ENCODE measurements at places on chromosomes 1 and 21. TPM values are rescaled to one million over a fixed set of nuclear protein-coding genes. Genes with fewer than 3 reads are reported as not detected.

Gene TSPEAR
- total RNA-seq, result not detected

DNA sequence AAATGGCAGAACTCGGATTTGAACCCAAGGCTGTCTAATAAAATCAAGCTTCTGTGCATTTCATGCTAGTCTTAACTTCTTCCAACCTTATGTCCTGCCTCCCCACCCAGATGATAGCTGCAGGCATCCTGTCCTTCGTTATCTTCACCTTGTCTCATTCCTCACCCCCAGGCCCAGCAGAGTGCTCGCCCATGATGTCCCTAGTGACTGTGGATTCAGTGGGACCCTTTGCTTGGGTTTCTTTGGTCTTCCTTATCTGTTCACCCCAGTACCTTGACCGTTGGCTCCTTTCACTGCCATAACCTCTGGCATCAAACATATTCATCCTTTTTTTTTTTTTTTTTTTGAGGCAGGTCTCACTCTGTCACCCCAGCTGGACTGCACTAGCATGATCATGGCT is 5.6 kb upstream of the BSDC1 start:
- peaks cover 11% of the 10 kb centered on the region for H3K4me1 ChIP-seq
- H3K36me3 ChIP-seq, result peaks cover 1% of the 10 kb centered on the region
- no peak for DNase-seq
- H3K4me3 ChIP-seq, result no peak overlapping the region

Gene TP73
- 1.3 TPM for total RNA-seq

Gene DCST1
- not detected for total RNA-seq

DNA sequence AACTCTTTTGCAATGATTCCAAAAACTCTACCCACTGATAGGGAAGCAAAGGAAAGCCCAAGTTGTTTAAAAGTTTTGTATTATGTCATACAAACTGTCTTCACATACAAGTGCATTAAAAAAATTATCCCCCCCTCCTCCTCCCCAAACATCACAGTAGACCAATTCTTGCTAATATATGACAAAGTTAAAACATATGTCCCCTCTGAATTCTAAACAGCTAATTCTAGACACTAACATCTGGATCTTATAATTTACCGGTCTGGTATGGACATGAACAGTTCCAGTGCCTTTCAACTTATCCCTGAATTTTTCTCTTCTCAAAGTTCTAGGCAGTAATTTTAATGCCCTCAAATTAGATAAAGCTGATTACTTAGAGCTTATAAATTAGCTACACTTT is 13.4 kb downstream of the RIT1 start:
- H3K4me1 ChIP-seq, result peaks cover 20% of the 10 kb centered on the region
- no peak for DNase-seq
- H3K27ac ChIP-seq, result no peak overlapping the region
- no peak overlapping the region for H3K4me3 ChIP-seq

Gene PPP1R15B
- total RNA-seq, result 94.2 TPM

DNA sequence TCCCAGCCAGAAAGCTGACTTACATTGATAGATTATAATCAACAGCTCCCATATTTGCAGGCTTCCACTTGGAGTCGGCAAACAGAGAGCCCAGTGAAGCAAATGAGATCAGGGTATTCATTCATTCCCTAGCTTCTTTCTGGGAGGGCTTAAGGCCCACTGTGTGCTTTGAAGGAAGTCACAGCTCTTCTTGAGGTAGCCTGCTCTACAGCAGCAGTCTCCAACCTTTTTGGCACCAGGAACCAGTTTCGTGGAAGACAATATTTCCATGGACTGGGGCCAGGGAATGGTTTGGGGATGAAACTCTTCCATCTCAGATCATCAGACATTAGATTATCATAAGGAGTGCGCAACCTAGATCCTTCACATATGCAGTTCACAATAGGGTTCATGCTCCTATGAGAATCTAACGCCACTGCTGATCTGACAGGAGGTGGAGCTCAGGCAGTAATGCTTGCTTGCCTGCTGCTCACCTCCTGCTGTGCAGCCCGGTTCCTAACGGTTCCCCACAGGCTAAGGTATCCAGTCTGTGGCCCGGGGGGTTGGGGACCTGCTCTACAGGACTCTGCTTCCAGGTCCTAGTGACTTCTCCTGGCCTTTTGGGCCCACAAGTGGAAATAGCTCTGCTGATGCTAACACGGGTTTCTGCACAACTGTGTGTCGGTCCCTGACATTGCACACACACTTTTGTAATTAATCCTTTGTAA is 13.7 kb upstream of the ADAM30 start:
- no peak for DNase-seq
- peaks cover 6% of the 10 kb centered on the region for H3K27me3 ChIP-seq
- no peak overlapping the region for H3K4me3 ChIP-seq
- no peaks in the 10 kb centered on the region for H3K4me1 ChIP-seq

Gene MAP3K21
- total RNA-seq, result 2.7 TPM

- no peak overlapping the region for H3K27ac ChIP-seq
- no peak overlapping the region for H3K4me3 ChIP-seq
- H3K36me3 ChIP-seq, result no peaks in the 10 kb centered on the region
- DNase-seq, result no peak
Measured at GRCh38 chr1:207430602-207431001, 23.5 kb upstream of the CR2 start.

GRCh38 chr1:109201123-109201703 is 12.5 kb upstream of the SARS1 start:
- DNase-seq, result peak; percentile 79
- H3K36me3 ChIP-seq, result no peaks in the 10 kb centered on the region
- H3K27me3 ChIP-seq, result no peaks in the 10 kb centered on the region
- no peak overlapping the region for H3K4me3 ChIP-seq
- H3K27ac ChIP-seq, result peak overlapping the region; percentile 14

- no peak overlapping the region for H3K4me3 ChIP-seq
- no peaks in the 10 kb centered on the region for H3K4me1 ChIP-seq
- H3K27ac ChIP-seq, result no peak overlapping the region
Measured at GRCh38 chr1:115475252-115475651, 137.2 kb upstream of the NGF start.

DNA sequence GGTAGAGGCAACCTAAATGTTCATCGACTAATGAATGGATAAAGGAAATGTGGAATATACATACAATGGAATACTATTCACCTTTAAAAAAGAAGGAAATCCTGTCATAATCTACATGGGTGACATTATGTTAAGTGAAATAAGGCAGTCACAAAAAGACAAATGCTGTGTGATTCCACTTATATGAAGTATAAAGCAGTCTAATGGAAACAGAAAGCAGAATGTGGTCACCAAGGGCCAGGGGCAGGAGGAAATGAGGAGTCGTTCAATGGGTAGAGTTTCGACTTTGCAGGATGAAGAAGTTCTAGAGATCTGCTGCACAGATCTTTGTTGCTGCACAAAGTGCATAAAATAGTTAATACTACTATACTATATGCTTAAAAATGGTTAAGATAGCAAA is 7.8 kb downstream of the DIPK1A start:
- H3K27me3 ChIP-seq, result no peaks in the 10 kb centered on the region
- no peaks in the 10 kb centered on the region for H3K36me3 ChIP-seq
- H3K4me1 ChIP-seq, result peaks cover 41% of the 10 kb centered on the region
- DNase-seq, result peak; percentile 35
- peak overlapping the region; percentile 33 for H3K4me3 ChIP-seq

- peak overlapping the region; percentile 79 for H3K4me3 ChIP-seq
- peak overlapping the region; percentile 97 for H3K27ac ChIP-seq
- no peaks in the 10 kb centered on the region for H3K27me3 ChIP-seq
Measured at GRCh38 chr1:32266921-32267591, 16.0 kb downstream of the LCK start.

- peak overlapping the region; percentile 91 for H3K27ac ChIP-seq
- peaks cover 18% of the 10 kb centered on the region for H3K36me3 ChIP-seq
- H3K4me3 ChIP-seq, result peak overlapping the region; percentile 82
- peaks cover 56% of the 10 kb centered on the region for H3K4me1 ChIP-seq
- DNase-seq, result peak; percentile 80
- no peaks in the 10 kb centered on the region for H3K27me3 ChIP-seq
Measured at GRCh38 chr21:37072274-37072987, 440 bp downstream of the PIGP start.

Gene MATN1
- 1.2 TPM for total RNA-seq

Gene FCAMR
- total RNA-seq, result not detected

DNA sequence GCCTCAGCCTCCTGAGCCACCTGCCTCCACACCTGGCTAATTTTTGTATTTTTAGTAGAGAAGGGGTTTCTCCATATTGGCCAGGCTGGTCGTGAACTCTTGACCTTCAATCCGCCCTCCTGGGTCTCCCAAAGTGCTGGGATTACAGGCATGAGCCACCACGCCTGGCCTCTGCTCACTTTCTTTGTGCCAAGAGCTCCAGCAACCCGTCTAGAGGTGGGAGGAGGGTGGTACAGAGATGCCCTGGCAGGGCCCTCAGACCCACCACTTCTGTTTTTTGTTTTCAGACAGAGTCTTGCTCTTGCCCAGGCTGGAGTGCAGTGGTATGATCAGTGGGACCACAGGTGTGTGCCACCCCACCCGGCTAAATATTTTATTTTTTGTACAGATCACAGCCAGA is 6.9 kb upstream of the SYNC start:
- no peak overlapping the region for H3K4me3 ChIP-seq
- no peak for DNase-seq
- H3K4me1 ChIP-seq, result peaks cover 7% of the 10 kb centered on the region
- peaks cover 13% of the 10 kb centered on the region for H3K27me3 ChIP-seq
- no peaks in the 10 kb centered on the region for H3K36me3 ChIP-seq
- no peak overlapping the region for H3K27ac ChIP-seq

Gene TCHHL1
- total RNA-seq, result not detected

DNA sequence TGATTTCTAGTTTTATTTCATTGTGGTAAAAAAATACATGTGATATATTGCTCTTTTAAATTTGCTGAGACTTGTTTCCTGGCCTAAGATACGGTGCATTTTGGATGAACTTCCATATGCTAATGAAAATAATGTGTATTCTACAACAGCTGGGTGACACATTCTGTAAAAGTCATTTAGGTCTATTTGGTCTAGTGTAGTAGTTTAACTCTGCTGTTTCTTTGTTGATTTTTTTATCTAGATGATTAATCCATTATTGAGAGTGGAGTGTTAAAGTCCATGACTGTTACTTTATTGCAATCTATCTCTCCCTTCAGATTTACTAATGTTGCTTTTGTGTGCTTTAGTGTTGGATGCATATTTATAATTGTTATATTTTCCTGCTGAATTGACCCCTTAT is 161.4 kb downstream of the VAV3 start:
- peaks cover 35% of the 10 kb centered on the region for H3K4me1 ChIP-seq
- no peak for DNase-seq
- H3K4me3 ChIP-seq, result no peak overlapping the region
- peak overlapping the region; percentile 40 for H3K27ac ChIP-seq
- H3K27me3 ChIP-seq, result no peaks in the 10 kb centered on the region

DNA sequence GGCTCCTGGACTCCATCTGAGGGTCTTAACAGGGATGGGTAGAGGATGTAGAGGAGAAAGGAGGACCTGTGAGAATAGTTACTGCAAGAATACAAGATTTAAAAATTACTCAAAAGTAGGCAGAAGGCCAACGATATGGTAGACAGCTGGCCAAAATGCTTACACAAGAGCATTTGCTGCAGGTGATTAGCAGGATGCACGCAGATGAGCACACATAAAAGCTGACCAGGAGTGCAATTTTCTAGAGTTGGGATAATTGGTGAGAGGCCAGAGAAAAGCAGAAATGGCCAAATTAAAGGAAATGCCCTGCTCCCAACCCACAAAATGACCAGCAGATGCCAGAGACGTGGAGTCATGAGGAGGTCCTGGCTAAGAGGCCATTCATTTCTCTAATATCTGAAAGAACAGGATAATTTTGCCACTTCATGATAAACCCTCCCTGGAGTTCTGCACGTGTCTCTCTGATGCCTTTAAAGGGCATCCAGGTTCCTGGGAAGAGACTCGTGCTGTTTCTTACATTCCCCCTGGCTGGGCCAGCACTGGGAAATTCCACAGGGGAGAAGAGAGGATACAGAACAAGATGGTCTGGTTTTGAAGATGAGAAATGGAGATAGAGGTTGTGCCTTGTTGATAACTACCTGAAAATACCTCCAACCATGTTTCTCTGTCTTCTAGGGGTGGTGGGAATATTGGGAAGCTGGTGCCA is 62.3 kb upstream of the KCNA3 start:
- H3K4me3 ChIP-seq, result no peak overlapping the region
- H3K27ac ChIP-seq, result no peak overlapping the region
- H3K27me3 ChIP-seq, result no peaks in the 10 kb centered on the region
- no peaks in the 10 kb centered on the region for H3K4me1 ChIP-seq
- H3K36me3 ChIP-seq, result no peaks in the 10 kb centered on the region

DNA sequence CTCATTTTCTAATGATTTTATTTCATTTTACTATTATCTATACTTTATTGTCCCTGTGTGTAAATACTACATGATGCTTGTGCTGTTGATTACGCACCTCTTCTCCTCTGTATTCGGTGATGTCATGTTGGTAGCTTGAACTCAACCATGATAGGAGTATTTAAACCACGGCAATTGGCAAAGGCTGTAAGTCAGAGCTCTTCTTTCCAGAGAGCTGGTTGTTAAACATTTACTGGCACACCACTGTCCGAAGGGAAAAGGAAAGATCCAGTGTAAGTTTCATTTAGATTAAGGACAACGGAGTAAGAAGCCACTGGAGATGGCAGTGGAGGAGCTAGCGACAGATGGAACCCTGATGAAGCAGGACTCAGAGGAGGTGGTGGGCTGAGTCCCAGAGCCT is 93.4 kb upstream of the KCNE2 start:
- H3K4me1 ChIP-seq, result no peaks in the 10 kb centered on the region
- H3K36me3 ChIP-seq, result no peaks in the 10 kb centered on the region
- H3K27ac ChIP-seq, result no peak overlapping the region
- no peak overlapping the region for H3K4me3 ChIP-seq
- peaks cover 17% of the 10 kb centered on the region for H3K27me3 ChIP-seq

GRCh38 chr1:229127301-229127700 is 143.6 kb upstream of the RAB4A start:
- peak; percentile 44 for DNase-seq
- no peaks in the 10 kb centered on the region for H3K36me3 ChIP-seq
- peak overlapping the region; percentile 19 for H3K4me3 ChIP-seq
- H3K27me3 ChIP-seq, result no peaks in the 10 kb centered on the region
- H3K27ac ChIP-seq, result no peak overlapping the region
- H3K4me1 ChIP-seq, result peaks cover 59% of the 10 kb centered on the region
